ENCODE measurements at places on chromosomes 5 and 9. TPM values are rescaled to one million over a fixed set of nuclear protein-coding genes. Genes with fewer than 3 reads are reported as not detected.

- no peak for DNase-seq
Observed at GRCh38 chr5:128762661-128763306, 202.5 kb upstream of the SLC27A6 start.

GRCh38 chr5:7756453-7756852 is 94.5 kb downstream of the CFAP90 start:
- DNase-seq: no peak

The ISOC1 gene
- total RNA-seq: 22.2 TPM

- DNase-seq: no peak
Observed at GRCh38 chr5:11121885-11122284, 360.9 kb upstream of the DAP start.
